ENCODE measurements at places on chromosomes 4 and X.

DNA sequence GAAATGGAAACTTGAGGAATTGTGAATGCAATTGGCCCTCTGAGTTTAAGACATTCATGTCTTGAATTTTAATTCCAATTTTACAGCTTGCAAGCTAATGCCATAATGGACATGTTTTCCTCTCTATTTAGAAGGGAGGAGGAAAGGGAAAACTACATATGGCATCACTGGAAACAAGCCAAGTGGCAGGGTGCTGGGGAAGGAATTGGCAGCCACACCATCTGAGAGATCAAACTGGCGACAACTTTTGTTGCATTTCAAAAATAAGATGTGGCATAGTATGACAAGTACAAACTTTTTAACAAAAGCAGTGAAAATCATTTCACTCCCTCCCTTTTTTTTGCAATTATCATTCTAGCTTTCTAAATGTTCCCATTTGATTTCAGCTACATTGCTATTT, 615.6 kb downstream of the CENPC start:
- no peak for DNase-seq

DNA sequence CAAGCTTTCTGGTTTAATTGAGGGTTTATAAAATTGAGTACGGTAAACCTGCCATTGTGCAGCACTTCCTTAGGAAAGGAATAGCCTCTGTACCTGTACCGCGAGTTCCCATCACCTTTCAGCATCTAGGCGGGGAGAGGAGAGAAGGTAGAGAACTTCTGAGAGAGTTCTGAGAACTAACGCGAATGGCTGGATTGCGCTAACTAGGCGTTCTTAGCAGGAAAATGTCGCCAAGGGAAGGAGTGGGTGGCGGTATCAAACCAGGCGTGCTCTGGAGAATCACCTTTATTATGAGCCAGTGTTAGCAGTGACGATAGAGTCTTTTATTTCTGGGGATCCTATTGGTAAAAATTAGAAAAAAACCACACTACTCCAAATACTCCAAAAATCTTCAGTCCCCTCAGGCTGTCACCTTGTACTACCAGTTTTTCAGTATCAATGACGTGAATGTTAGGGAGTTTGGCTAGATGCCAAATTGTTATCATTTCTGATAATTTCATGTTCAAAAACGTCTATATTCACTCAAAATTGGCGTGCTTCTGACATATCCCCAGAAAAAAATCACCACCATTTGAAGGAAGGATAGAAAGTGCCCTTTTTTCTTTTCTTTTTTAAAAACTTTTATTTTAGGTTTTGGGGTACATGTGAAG, 1.4 kb downstream of the UGT8 start:
- no peak for DNase-seq

DNA sequence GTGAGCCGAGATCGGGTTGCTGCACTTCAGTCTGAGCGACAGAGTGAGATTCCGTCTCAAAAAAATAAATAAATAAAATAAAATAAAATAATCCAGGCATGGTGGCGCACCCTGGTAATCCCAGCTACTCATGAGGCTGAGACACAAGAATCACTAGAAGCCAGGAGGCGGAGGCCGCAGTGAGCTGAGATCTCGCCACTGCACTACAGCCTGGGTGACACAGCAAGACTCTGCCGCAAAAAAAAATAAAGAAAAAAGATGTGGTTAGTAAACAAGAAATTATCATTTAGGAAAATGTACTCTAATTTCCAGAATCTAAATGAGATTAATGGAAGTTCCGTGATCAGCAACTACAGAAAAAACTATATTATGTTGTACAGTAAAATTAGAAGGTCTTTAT, 14.5 kb upstream of the LRBA start:
- no peak for DNase-seq

- peak; percentile 11 for DNase-seq
These were observed 41.4 kb upstream of the USP9X start for GRCh38 chrX:41043674-41044345.

- DNase-seq, result peak; percentile 32
These were observed 25.8 kb downstream of the PPP3CA start for GRCh38 chr4:101321481-101322042.

- peak; percentile 17 for DNase-seq
These were observed 23.2 kb upstream of the ZCCHC13 start for GRCh38 chrX:74280759-74281158.

DNA sequence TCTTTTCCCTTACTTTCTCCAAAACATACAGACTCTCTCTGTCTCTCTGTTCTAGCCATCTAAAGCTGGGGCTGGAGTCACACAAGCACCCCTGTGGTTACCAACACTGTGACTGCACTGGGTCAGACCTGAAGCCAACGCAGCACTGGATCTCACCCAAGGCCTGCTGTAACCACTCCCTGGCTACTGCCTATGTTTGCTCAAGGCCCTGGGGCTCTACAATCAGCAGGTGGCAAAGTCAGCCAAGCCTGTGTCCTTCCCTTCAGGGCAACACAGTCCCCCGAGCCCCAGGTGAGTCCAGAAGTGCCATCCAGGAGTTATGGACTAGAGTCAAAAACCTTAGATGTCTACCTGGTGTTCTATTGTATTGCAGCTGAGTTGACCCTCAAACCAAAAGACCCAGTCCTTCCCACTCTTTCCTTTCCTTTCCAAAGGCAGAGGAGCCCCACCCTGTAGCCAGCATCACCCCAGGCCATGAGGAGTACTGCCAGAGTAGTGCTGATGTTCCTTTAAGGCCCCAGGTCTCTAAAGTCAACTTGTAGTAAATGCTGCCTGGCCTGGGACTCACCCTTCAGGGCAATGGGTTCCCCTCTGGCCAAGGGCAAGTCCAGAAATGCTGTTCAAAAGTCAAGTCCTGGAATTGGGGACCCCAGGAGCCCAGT, 58.8 kb upstream of the RAP2C start:
- DNase-seq, result no peak

- no peak for DNase-seq
These were observed 9.7 kb upstream of the POLA1 start for GRCh38 chrX:24684048-24684447.

DNA sequence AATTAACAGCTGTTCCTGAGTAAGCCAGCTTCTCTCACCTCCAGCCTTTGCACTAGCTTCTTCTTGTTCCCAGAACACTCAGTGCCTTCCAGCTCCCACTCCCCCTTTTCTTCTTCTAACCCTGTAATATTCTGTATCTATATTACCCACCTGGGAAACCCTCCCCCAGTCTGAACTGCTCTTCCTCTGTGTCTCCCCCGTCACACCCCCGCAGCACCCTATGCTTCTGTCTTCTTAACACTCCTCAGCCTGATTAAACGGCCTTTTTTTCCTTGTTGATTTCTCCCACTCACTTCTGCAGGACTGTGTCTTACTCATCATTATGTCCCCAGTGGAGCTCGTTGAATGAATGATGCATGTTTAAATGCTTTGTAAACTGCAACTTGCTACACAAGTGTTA, 9.0 kb upstream of the LONRF3 start:
- DNase-seq, result peak; percentile 27

DNA sequence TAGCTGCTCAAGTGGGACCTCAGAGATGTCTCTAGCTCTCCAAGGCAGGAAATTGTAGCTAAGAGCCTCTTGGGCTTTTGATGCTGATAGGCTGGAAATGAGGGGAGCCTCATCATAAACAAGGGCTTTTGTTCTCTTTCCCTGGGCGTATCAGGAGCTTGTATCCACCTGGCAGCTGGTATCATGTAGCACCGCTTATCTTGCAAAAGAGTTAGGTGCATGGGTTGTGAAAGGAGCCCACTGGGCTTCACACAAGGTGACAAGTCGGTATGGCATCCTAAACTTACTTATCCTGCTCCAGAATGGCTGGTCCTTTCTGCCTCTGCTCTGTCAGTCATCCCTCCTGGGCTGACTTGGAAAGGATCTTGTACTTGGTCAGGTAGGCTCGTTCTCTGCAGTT, 565.8 kb downstream of the GRXCR1 start:
- DNase-seq, result peak; percentile 77

Measured in epithelial cell of esophagus (primary cell).